NCI-H1694 treated with DMSO at 0.1 percent for 48 hours (cell line): ENCODE measurements at places on chromosomes 4 and X.

DNA sequence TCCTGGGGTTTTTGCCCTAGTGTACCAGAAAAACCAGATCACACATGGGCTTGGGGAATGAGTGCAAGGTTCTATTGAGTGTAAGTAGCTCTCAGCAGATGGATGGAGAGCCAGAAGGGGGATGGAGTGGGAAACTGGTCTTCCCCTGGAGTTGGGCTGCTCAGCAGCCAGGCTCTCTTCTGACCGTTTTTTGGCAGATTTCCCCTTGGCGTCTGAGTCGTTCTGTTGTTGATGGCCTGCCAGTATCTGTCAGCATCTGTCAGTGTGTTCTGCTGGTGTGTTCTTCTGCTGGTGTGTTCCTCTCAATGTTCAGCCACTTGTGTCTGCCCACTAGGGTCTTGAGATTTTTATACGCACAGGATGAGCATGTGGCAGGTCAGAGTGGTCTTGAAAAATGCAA lies 633.9 kb upstream of the CPEB2 start:
- DNase-seq: peak; percentile 0

GRCh38 chr4:148059617-148060180 lies 327.8 kb downstream of the ARHGAP10 start:
- DNase-seq: no peak

DNA sequence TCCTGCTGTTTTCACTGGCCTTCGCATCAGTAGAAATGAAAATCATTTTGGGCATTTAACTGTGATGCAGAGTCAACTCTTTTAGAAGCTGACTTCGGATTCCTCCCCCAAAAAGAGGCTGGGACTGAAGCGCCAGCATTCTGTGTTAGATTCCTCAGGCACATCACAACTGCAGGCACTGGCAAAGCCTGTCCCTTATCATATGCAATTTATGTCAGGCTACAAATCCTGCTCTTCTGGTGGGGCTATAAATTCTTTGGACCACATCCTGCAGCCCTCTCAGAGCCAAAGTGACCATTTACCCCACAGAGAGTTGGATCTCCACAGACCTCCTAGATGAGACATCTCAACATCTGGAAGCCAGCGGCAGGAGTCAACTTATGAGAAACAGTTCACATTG lies 138.4 kb downstream of the CBR4 start:
- DNase-seq: no peak

DNA sequence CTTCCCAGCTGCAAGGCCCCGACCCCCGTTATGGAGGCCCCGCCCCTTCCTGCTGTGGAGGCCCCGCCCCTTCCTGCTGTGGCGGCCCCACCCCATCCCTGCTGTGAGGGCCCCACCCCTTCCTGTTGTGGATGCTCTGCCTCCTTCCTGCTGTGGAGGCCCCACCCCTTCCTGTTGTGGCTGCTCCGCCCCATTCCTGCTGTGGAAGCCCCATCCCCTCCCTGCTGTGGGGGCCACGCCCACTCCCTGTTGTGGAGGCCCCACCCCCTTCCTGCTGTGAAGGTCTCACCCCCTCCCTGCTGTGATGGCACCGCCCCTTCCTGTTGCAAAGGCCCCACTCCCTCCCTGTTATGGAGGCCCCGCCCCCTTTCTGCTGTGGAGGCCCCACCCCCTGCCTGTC lies 104.9 kb upstream of the PSAPL1 start:
- DNase-seq: no peak

DNA sequence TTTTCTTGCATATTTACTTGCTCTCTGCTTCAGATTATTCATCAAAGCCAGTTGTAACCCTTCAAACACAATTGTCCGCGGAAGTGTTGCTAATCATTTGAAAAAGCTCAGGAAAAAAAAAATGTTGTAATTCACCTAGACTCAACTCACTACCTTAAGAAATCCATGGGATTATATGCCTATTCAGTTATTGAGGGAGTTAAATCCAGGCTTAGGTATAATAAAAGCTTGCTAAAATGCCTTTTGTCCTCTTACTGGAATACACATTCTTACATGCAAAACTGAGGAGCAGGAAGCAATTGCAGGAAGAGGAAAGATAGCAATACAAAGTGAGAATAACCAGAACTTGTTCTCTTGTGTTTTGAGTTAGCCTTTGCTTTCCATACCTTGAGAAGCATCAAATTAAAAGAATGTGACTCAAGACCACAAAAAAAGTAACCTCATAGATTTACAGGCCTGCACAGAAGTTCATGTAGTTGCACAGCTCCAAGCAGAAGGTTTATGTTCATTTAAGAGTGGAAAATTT lies 91.4 kb upstream of the FAM241A start:
- DNase-seq: no peak

DNA sequence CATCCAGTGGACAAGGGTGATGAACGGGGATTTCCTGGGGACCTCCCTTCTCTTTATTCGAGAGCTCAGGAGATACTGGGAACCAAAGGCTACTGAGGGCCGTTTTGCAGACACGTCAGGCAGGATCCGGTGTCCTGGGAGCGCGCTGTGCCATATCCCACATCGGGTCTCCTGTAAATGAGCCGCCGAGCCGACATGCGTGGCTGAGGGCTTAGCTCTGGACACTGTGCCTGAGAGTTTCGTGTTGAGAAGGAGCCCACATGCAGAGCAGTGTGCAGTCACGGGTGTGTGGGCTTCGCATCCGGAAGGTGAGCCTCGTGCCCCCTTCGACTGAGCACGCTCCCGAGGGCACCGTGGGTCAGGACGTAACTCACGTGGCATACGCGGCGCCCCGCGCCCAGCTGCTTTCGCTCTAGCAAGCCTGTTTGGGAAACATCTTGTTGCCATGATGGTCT lies 28.5 kb upstream of the HGFAC start:
- DNase-seq: no peak

- DNase-seq: no peak
These were observed 31.9 kb downstream of the RHOH start for GRCh38 chr4:40228497-40229365.

- no peak for DNase-seq
These were observed 24.3 kb downstream of the TRPC5 start for GRCh38 chrX:112058255-112058654.

- no peak for DNase-seq
These were observed 37.4 kb downstream of the CLOCK start for GRCh38 chr4:55509266-55509665.

GRCh38 chr4:108240366-108240765 lies 71.6 kb upstream of the LEF1 start:
- DNase-seq: no peak

GRCh38 chr4:2714061-2714770 lies 41.9 kb downstream of the TNIP2 start:
- no peak for DNase-seq

DNA sequence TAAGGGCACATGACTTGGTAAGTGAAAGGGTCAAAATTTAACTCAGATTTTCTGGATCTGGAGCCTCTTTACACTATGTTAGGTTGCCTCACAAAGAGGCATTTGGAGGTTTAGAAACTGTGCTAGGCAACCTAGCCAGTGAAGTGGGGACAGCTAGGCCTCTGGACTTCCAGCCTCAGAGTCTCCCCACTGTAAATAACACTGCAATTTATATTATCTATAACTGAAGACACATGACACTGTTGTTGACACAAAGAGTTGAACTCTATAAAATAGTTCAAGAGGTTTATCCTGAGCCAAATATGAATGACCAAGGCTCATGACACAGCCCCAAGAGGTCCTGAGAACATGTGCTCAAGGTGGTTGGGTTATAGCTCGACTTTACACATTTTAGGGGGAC lies 74.9 kb upstream of the IQCM start:
- DNase-seq: no peak

GRCh38 chr4:133157460-133158160 lies 8.5 kb downstream of the PCDH10 start:
- no peak for DNase-seq

DNA sequence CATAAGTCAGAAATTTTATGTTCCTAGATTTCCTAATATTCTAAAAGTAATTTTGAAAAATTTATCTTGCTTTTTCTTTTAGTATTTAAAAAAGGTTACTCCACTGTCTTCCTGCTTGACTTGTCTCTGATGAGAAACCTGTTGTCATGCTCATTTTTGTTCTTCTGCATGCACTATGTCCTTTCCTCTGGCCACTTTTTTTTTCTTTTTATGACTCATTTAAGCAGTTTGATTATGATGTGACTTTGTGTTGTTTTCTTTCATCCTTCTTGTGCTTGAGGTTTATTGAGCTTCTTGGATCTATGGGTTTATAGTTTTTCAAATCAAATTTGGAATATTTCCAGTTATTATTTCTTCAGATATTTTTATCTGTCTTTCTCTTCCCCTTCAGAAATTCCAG lies 12.0 kb upstream of the UFSP2 start:
- no peak for DNase-seq

DNA sequence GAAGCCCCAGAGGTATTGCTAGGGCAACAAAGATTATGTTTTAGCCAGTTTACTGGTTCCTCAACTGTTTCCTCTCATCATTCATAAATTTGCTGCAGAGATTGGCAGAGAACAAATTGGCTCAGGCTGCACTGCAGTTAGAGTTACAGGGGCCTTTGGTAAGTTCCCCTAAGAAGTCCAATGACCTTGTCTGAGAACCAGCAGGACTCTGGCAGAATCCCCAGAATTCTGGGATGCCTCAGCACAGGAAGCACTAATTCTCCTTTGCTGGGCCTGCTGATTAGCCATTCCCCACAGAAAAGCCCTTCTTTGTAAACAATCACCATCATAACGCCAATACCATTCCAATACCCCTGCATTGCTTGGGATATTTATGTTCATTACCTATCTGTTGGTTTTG lies 151.3 kb downstream of the USP46 start:
- no peak for DNase-seq

DNA sequence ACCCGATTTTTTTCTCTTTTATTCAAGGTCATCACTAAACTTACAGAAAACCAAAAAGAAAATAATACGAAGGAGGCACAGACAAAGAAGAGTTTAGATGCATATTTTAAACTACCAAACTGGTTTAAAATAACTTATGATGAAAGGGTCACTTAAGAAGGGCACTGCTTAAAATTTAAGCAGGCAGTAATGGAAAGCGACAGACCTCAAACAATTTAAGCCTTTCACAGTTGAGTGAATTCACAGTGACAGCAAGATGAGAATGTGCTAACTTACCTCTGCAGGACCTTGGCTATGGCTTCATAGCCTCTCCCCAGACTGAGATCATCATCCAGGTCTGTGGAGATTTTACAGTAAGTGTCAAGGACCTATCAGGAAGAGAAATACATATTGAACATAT lies 112.1 kb downstream of the TTC29 start:
- no peak for DNase-seq

GRCh38 chr4:17066972-17067371 lies 168.5 kb upstream of the LDB2 start:
- no peak for DNase-seq

DNA sequence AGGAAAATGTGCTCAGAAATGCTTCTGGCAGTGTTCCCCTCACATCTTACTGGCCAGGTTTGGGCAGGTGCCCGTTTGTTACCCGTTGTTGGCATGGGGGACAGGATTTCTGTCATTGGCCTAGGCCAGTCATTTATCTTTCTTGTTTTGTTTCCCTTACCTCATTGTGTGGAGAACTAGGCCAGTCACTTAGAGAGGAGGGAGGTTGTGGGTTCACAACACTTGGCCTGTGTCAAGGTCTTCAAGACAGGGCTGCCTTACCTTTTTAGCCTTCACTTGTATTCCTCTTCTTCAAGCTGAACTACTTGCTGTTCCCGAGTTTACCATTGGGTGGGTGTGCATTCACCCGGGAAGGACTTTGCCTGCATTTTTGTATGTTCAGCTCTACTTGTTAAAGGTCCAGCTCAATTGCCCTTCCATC lies 17.7 kb downstream of the SNX25 start:
- no peak for DNase-seq

DNA sequence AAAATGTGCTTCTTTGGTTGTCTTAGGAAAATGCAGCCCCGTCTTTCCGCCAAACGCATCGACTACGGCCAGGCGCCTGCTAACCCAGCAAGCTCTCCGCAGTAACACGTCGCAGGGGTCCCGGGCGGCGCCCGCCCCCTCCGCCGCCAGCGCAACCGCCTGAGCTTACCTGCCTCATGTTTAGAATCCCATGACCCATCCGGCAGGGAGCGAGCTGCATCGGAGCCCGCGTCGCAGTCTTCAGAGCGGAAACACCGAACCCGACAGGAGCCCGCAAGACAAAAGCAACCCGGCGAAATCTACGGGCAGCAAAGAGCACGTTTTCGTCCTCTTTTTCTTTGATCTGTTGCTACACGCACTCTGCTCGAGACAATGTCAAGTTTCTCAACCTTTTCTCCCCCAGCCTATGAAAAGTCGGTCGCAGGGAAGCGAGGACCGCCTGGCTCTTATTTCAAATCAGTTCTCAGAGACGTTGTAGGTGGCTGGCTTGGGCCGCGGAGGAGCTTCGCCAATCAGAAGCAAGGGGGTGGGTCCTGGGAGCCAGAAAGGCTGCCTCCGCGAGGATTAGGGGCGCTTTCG lies at the start of gene MID1:
Gene MID1, minus strand, starts transcription at position 465 of the 579 bp plus-strand sequence. CDS start 53,038 bp downstream, outside the sequence.
- DNase-seq: peak; percentile 25

GRCh38 chrX:15973946-15974345 lies 119.3 kb upstream of the AP1S2 start:
- no peak for DNase-seq

GRCh38 chr4:141435446-141436225 lies 200.7 kb upstream of the IL15 start:
- no peak for DNase-seq

- no peak for DNase-seq
These were observed 2.1 kb upstream of the IL2 start for GRCh38 chr4:122458625-122459024.

GRCh38 chrX:103817502-103817901 lies 14.6 kb downstream of the RAB9B start:
- peak; percentile 53 for DNase-seq

DNA sequence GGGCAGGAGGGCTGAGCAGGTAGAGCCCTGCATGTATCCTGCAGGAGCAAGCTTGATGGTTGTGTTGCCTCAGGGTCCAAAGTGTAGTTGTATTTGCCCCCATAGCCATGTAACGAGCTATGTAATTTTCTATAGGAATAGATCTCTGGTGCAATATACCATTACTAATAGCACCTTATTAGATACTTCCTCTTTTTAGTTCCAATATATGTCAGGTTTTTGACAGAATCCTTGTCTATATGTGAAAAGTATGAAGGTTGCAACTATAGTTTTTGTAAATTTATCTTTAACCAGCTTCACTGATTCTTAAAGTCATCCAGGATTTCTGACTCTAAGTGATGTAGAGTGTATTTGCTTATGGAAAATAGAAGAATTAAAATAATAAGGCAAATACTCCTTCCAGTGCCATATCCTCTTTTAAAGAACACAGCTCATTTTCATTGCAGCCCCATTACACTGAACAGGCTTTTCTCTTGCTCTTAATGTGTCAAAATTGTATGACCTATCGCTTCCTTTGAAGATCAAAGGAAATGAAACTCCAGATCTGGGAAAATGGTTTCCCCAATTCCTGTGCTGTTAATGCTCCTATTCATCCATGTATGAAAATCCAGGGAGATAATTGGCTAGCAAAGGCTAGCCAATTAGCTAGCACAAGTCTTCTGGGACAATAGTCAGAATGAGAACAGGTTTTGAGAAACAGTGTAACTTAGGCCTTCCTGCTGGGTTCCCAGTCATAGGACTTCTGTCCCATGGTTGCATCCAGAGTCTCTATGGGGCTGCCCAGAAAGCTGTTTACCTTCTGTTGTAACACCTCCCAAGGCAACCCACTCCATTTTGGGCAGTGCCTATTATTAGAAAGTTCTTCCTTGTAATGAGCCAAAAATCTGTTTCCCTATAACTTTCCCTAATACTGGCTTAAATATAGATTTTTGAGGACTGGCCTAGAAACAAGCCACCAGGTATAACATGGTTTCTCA lies 90.6 kb downstream of the TSPAN7 start:
- no peak for DNase-seq
